Mammary epithelial cell (primary cell): ENCODE measurements at places on chromosomes 5 and 9. TPM values are rescaled to one million over a fixed set of nuclear protein-coding genes. Genes with fewer than 3 reads are reported as not detected.

The AGPAT2 gene
- polyA plus RNA-seq: 42.3 TPM

The C9 gene
- polyA plus RNA-seq: not detected

The LYRM7 gene
- 2.7 TPM for polyA plus RNA-seq

The PPP2R2B gene
- 0.18 TPM for polyA plus RNA-seq

The SPATA31A3 gene
- polyA plus RNA-seq: not detected

The NRG2 gene
- polyA plus RNA-seq: 1.9 TPM

The SPINK4 gene
- not detected for polyA plus RNA-seq

The NSA2 gene
- polyA plus RNA-seq: 59.2 TPM

The CARTPT gene
- not detected for polyA plus RNA-seq

The GABBR2 gene
- not detected for polyA plus RNA-seq

The EGFL7 gene
- polyA plus RNA-seq: 8.7 TPM

The CCL19 gene
- polyA plus RNA-seq: not detected

The SLU7 gene
- 21.4 TPM for polyA plus RNA-seq

The SLC27A6 gene
- 2.5 TPM for polyA plus RNA-seq

The SOHLH1 gene
- polyA plus RNA-seq: not detected

The ADAMTS6 gene
- polyA plus RNA-seq: 8.2 TPM

The PDLIM4 gene
- 120 TPM for polyA plus RNA-seq
